ENCODE measurements at places on chromosomes 13 and 19.

DNA sequence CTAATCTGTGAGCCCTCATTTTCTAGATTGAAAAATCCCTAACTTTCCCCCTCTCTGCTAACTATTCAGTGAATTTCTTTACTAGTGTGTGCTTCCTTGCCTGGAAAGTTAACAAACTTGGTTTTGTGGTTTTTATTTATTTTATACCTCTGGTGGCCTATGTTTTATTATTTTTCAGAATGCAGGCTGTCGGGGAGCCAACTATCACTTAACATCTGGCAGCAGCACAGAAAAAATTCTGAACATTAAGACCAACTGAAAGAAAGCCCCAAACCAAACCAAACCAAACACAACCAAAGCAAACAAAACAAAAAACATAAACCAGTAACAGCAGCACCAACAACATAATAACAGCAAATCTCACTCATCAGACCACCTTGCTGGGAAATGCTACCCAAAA, 109.0 kb upstream of the KL start:
- DNase-seq = no peak

- no peak for DNase-seq
Observed at GRCh38 chr19:6501740-6502648, at the start of gene TUBB4A. Gene TUBB4A (minus strand): TSS chr19:6502309. CDS start chr19:6502212, 97 bp downstream.

- no peak for DNase-seq
Observed at GRCh38 chr13:30074431-30074830, 224.0 kb upstream of the UBL3 start.

DNA sequence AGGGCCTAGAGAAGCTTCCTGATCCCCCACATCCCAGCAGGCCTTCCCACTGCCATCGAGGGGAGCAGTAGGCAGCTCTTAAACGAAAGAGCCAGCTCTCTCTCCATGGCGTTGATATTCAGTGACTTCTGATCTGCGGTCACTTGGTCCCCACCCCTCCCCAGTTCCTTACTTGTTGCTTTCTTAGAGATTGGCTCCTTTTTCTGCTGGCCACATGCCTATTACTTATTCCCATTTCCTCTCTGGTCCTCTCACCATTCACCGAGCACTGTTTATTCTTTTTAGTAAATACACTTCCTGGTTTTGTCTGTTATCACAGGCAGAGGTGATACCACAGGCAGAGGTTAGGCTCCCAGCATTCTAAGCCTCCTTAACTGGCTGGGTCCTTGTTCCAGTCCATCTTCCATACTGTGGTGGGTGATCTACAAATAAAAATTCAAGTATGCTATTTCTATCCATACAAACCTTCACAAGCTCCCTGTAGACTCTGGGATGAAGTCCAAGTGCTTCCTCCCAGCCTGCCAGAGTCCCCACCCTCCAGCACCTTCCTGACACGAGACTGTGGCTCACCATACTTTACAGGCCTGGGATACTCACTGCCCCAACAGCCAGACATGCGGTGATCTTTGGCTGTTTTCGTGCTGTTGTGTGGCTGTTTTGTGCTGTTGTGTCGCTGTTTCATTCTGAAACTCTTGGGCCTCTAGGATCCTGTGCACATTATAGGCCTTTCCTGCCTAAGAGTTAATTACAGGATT, 315.9 kb downstream of the ATP8A2 start:
- no peak for DNase-seq

- DNase-seq = no peak
Observed at GRCh38 chr19:56269348-56269747, 3.2 kb upstream of the EDDM13 start.

Data from islet precursor cell (in vitro differentiated cells).